Midbrain (tissue), 1 donor: ENCODE measurements at places on chromosomes 5 and 9.

DNA sequence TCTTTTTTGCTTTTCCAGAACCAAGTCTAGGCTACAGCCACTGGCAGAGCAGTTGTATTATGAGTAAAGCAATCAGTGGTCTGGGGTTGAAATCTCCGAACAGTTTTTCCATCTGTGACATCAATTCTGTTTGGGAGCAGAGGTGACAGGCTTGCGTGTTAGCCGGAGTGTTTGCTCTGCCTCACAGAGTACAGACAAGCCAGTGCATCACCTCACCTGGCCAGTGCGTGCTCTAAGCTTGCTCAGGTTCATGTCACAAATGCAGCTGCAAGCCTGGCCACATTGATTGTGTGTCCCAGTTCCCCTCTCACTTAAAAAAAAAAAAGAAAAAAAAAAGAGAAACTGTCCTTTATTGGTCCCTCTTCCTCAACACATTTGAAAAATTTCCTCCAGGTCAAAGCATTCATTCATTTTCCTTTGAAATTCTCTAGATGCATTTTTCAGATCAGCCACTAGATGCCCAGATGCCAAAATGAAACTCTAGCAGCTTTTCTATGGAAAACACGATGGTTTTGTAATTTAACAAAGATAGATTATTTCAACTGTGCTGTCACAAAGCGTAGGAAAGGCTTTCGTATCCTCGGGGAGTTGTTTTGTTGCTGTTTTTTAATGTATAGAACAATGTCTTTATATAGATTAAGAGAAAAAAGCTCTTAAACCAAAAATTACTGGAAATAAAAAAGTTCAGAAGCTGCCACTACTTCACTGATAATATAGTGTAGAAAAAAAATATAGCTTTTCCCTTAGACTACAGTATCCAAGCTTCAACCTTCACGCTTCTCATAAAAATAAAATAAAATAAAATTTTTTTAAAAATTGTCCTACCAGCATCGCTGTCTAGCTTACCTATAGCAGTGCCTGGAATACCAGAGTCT lies 585.5 kb downstream of the TLE1 start:
- no peak for DNase-seq

DNA sequence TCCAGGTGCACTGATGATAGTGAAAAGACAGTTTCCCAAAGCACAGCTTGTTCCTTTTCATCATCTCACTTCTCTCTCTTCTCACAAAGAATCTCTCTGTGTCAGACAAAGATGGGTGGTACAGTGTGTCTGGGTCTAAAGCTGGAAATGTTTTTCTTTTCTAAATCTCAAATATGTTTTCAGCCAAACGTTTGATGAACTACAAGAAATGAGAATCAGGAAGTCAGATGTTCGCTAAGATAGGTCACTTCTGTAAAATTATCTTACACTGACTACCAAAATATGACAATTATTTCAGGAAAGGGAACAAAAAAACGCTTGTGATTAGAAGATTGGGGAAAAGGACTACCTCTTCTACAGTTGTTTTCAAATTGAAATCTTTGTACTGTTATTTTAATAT lies 708.8 kb downstream of the PTPRD start:
- no peak for DNase-seq

GRCh38 chr5:171336521-171337209 lies 27.6 kb downstream of the TLX3 start:
- DNase-seq: peak; percentile 60

- no peak for DNase-seq
Measured at GRCh38 chr9:107707915-107708441, 218.4 kb upstream of the KLF4 start.

- DNase-seq: no peak
Measured at GRCh38 chr5:169064093-169064492, 236.8 kb downstream of the SLIT3 start.

- no peak for DNase-seq
Measured at GRCh38 chr5:150448952-150449516, 505 bp downstream of the RPS14 start.

- no peak for DNase-seq
Measured at GRCh38 chr5:31574772-31575171, 42.7 kb downstream of the C5orf22 start.

DNA sequence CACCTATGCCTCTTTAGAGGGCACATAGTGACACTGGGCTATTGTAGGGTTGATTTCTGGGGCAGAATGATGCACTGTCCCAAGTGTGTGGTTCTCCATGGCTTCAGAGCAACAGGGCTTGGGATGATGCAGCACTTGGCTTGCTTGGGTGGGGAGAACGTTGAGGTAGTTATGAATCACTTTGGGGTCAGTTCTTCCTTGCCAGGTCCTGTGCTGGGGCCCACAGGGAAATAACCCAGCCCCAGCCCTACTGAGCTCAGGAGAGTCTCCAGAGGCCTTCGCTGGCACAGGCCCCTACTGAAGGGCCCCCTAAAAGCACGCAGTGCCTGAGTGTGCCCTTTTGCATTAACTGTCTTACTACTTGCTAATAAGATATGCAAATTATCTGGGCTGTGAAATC lies 24.2 kb downstream of the JADE2 start:
- DNase-seq: no peak

DNA sequence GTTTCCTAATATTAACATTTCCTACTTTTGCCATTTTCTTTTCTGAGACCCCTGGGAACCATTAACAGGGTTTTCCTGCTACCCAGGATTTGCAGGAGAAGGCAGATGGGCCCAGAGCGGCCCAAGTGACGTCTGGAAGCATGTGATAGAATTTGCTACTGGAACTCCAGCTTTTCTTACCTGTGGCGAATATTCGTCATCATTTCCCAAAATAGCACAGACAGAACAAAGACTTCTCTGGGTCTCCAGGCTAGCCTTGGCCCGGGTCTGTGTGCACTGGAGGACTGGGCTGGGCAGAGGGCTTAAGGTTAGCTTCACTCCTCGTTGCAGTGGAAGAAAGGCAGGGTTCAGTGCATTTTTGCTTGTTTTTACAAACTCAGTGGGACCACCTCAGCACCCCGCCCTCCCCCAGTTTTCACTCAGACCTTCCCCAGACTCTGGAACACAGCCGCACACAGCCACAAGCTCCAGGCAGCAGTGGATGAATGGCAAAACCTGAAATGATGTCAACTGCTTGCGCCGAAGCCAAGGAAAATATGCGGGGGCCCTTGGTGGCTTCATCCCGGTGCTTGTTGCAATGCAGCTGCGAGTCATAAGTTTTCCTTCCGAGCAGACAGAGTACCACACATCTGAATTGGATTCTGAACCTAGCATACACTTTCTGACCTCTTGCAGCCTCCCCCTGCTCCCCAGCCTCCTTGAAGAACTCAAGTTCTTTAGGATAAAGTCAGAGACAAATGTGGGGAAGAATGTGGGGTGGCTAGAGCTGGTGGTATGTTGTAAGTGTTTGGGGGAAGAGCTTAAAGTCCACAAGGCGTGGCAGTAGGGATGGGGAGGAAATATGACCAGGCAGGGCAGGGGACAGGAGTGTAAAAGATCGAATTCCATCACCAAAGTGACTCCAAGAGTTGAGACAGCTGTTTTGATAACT lies 586.0 kb downstream of the CCDC171 start:
- no peak for DNase-seq

DNA sequence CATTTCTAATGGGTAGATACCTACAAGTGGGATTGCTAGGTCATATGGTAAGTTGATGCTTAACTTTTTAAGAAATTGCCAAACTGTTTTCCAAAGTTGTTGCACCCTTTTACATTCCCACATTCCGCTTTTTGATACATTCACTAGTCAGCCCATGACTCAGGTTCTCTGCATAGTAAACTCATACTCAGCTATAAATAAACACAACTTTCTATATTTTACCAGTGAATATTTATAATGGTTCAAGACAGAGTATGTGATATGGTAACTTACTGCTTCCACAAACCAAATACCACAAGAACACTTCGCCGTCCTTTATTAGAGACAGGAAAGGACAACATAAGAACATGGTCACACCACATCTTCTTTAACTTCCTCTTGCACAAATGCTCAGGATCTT lies 54.0 kb downstream of the PLPP1 start:
- DNase-seq: no peak

DNA sequence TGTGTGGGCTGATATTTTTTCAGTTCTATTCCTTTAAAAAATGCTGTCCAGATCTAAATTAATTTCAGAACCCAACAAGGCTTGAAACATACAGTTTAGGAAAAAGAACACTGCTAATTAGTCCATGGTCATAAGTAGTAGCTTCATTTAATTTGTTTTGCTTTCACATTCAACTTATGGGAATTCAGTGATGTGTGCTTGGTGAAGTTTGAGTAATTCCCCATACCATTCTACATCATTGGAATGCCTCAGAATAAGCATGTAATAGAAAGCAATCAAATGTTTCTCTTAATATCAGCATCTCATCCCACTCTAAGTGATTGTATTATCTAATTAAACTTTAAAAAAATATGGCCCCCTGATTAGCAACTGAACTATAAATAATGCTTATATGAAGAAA lies 2.7 kb downstream of the CNTLN start:
- no peak for DNase-seq

GRCh38 chr9:76200745-76201144 lies 193.5 kb downstream of the RFK start:
- no peak for DNase-seq

DNA sequence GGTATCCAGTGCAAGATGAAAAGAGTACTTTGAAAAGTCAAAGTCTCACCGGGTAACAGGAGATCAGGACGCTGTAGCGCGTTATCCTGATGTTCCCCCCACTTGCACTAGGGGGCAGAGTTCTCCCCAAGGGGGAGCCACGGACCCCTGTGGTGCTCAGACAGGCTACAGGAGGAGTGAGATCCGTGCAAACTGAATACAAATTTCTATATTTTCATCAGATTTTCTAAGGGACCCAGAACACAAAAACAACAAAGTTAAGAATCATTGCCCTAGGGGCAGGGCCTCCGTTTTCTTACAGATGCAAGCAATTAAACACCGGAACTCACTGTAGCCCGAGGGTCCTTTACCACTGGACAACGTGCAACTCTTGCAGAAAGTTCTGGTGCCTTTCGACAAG lies 2.0 kb downstream of the MYO10 start:
- peak; percentile 3 for DNase-seq

GRCh38 chr5:170545811-170546210 lies 42.0 kb downstream of the KCNIP1 start:
- no peak for DNase-seq

- no peak for DNase-seq
Measured at GRCh38 chr5:93382188-93382825, 198.7 kb downstream of the NR2F1-AS1 start.

- no peak for DNase-seq
Measured at GRCh38 chr9:115132648-115133047, 14.7 kb upstream of the TNC start.

DNA sequence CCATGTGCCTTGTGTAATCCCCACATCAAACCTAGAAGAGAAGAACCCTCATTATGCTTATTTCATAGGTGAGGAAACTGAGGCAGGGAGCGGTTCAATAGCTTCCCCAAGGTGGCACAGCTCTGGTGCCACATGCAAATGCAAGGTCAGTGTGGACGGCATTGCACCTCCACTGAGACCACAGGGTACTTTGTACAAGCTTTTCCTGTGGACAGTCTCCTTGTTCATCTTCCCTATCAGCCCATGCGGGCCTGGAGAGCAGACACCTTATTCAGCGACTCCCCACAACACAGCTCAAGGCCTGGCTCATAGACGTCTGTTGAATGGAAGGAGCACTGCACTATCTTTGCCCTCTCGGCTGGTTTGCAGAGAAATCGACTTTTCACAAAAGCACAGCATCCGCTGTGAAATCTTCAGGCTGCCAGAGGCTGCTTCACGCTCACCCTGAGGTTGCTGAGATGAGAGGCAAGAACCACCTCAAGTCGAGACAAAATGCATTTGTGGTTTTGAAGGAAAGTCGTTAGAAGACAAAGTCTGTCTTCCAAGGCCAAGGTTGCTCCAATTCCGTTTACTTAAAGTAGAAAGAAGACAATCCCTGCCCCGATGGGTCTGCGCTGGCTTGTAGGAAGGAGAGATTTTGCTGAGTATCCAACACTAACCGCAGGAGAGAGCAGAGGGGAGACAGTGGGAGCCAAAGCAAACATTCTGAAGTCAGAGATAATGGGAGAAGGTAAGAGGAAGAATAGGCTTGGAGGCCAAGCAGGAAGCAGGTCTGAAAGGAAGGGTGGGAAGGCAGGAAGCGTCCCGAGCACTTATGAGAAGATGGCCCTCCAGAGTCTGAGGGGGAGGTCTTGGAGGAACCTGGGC lies 34.2 kb upstream of the STRBP start:
- DNase-seq: no peak

GRCh38 chr5:95731571-95732554 lies 727 bp downstream of the RHOBTB3 start:
- peak; percentile 69 for DNase-seq

DNA sequence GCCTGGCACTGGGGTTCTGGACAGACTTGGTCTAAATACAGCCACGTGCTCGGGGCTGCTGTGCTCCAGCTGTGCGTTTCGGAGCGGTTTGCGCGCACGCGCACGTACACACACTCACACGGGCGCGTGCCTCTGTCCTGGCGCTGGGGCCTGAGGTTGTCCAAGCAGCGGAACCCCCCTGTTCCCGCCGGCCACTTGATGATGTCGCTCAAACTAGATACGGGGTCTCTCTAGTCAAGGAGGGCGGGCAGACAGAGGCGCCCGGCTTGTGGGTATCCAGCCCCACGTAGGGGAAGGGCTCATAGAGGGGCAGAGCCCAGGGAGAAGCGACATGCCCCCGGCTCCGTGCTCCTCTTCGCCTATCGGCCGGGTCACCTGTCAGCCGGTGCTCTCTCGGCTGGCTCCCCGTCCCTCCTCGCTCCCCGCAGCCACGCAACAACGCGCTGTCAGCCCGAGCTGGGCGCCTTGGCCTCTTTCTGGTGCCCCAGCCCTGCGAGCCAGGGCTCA lies 8.9 kb downstream of the NR2F1-AS1 start:
- DNase-seq: no peak

DNA sequence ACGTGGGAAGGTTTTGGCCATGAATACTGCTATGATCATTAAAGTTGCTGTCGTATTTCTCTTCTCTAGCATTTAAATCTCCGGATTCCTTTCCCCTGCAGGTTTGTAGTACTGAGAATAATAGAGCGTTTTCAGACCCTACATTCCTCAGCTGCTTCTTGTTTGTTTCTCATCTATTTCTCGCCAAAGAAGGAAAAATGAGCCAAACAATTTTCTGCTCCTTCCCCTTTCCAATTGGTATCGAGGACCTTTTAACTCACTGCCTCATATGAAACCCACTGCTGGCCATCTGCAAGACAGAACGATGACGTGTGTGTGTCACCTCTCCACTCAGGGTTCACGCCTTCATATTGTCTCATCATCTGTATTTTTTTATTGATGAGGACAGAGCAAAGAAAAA lies 689.4 kb upstream of the WWC1 start:
- no peak for DNase-seq

DNA sequence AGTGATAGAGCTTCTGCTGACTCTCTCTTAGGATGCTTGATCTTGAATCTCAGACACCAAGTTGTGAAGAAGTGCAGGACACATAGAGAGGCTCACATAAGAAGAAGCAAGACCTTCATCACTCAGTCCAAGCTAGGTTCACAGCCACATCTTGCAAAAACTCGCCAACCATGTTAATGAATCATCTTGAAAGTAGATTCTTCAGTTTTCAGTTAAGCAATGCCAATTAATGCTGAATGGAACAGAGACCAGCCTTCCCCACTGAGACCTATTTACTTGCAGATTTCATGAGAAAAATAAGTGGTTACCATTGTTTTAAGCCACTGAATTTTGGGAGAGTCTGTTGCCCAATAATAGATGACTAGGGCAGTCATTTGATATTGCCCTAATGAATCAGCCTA lies 217.7 kb upstream of the EDIL3 start:
- DNase-seq: no peak

GRCh38 chr5:14663734-14664269 lies 716 bp upstream of the OTULIN start:
- no peak for DNase-seq
